ENCODE measurements at places on chromosomes 2 and 18. TPM values are rescaled to one million over a fixed set of nuclear protein-coding genes. Genes with fewer than 3 reads are reported as not detected.

Gene RAMP1
- 0.60 TPM for total RNA-seq

Gene UGT1A5
- not detected for total RNA-seq

GRCh38 chr2:36338827-36339145 lies 16.8 kb upstream of the CRIM1 start:
- no peak overlapping the region for H3K4me3 ChIP-seq
- H3K36me3 ChIP-seq: no peaks in the 10 kb centered on the region
- no peaks in the 10 kb centered on the region for H3K27me3 ChIP-seq
- H3K27ac ChIP-seq: no peak overlapping the region
- H3K4me1 ChIP-seq: no peaks in the 10 kb centered on the region

- no peaks in the 10 kb centered on the region for H3K4me1 ChIP-seq
- DNase-seq: no peak
- H3K27me3 ChIP-seq: no peaks in the 10 kb centered on the region
- H3K36me3 ChIP-seq: no peaks in the 10 kb centered on the region
- no peak overlapping the region for H3K4me3 ChIP-seq
These were observed 450.8 kb downstream of the EIPR1 start for GRCh38 chr2:2926858-2927175.

GRCh38 chr2:26913999-26914658 lies 56.3 kb upstream of the MAPRE3 start:
- no peak overlapping the region for H3K4me3 ChIP-seq
- DNase-seq: no peak
- H3K36me3 ChIP-seq: no peaks in the 10 kb centered on the region
- H3K4me1 ChIP-seq: no peaks in the 10 kb centered on the region

- H3K4me1 ChIP-seq: no peaks in the 10 kb centered on the region
- no peak overlapping the region for H3K4me3 ChIP-seq
- no peaks in the 10 kb centered on the region for H3K36me3 ChIP-seq
These were observed 2.6 kb downstream of the C2orf72 start for GRCh38 chr2:231039821-231040364.

GRCh38 chr2:165114346-165114939 lies 89.4 kb downstream of the SCN3A start:
- no peaks in the 10 kb centered on the region for H3K4me1 ChIP-seq
- no peak overlapping the region for H3K27ac ChIP-seq
- DNase-seq: no peak
- no peaks in the 10 kb centered on the region for H3K36me3 ChIP-seq
- H3K27me3 ChIP-seq: no peaks in the 10 kb centered on the region

GRCh38 chr2:15648593-15649525 lies 57.2 kb downstream of the DDX1 start:
- H3K36me3 ChIP-seq: no peaks in the 10 kb centered on the region
- no peak overlapping the region for H3K27ac ChIP-seq
- no peaks in the 10 kb centered on the region for H3K4me1 ChIP-seq
- H3K4me3 ChIP-seq: no peak overlapping the region
- no peak for DNase-seq

DNA sequence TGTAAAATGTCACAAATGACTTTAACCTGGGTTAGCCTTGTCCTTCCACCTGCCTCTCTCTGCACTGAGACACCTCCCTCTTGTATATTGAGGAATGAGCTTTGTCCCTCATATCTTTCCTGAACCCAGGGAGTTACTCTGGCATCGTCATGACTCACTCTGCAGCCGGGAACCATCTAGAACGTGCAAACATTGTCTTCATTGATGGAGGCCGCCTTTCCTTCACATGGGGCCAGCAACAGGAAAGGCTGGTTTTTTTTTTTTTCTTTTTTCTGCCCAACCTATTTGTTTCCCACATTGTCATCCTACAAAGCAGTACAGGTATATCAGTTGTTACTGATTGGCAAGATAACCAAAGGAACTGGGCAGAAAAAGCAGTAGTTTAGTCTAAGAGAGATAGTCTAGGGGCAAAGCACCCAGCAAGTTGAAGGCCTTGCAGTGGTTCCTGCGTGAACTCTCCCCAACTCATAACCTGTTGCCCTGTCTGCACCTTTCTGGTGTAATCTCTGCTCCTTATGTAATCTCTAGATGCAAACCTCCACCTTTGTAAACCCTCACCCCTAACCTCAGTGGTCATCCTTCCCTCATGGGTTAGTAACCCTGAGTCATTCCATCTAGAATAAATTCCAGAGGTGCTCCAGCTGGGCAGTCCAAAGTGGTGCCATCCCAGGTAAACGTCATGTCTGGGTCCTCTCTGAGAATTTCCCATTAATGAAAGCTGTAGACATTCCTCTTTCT lies 38.3 kb downstream of the SLC40A1 start:
- no peaks in the 10 kb centered on the region for H3K36me3 ChIP-seq
- H3K4me3 ChIP-seq: no peak overlapping the region
- no peak for DNase-seq
- H3K27ac ChIP-seq: no peak overlapping the region

DNA sequence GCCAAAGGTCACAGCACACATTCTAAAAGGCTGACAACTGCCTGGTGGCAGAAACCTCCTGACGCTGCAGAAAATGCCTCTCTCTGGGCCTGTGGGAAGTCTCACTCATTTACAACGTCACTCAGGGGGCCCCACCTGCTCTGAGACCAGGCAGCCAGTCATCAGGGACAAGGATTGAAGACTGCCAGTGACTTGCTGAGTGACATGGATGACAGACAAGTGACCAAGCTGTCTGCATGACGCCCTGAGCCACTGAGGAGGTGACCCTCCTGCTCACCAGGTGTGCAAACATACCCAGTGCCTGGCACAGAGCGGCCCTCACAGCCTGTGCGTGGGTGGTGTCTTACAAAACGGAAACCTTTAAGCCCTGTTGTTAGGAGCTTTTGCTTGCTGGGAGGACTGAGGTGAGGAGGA lies 392.4 kb downstream of the TNS1 start:
- no peak overlapping the region for H3K27ac ChIP-seq
- DNase-seq: no peak
- H3K27me3 ChIP-seq: no peaks in the 10 kb centered on the region
- peaks cover 38% of the 10 kb centered on the region for H3K4me1 ChIP-seq

Measured in CD8-positive, alpha-beta memory T cell (primary cell).